A549 treated with AZD2906 at 1 μM for 4 hours (cell line): ENCODE measurements at places on chromosomes 4 and X. TPM values are rescaled to one million over a fixed set of nuclear protein-coding genes. Genes with fewer than 3 reads are reported as not detected.

Gene GPRASP2
- 4.7 to 8.5 TPM (median 5.7 TPM) in 5 replicates for total RNA-seq

Gene CXCL13
- not detected in 5 replicates for total RNA-seq

Gene HSFX2
- 0.13 to 0.18 TPM (median 0.15 TPM) in 4 of 5 replicates, not detected in the other for total RNA-seq

Gene MAP7D2
- 5.2 to 7.1 TPM (median 5.7 TPM) in 5 replicates for total RNA-seq

Gene C4orf51
- not detected in 5 replicates for total RNA-seq

Gene MTMR8
- 0.39 to 0.67 TPM (median 0.49 TPM) in 5 replicates for total RNA-seq

Gene HELT
- not detected in 5 replicates for total RNA-seq

Gene MAOB
- total RNA-seq = 0.11 to 0.29 TPM (median 0.14 TPM) in 5 replicates

Gene SATL1
- total RNA-seq = not detected in 5 replicates

Gene MAGEA6
- total RNA-seq = 9.8 to 13.1 TPM (median 12.2 TPM) in 5 replicates

Gene FGD1
- total RNA-seq = 5.1 to 7.0 TPM (median 5.9 TPM) in 5 replicates

Gene RPA4
- 0.22 to 0.32 TPM (median 0.24 TPM) in 5 replicates for total RNA-seq

Gene RBMX
- total RNA-seq = 202 to 261 TPM (median 209 TPM) in 5 replicates

Gene CCNI
- 54.7 to 68.7 TPM (median 63.0 TPM) in 5 replicates for total RNA-seq

Gene F8A3
- total RNA-seq = 0.56 to 1.3 TPM (median 1.0 TPM) in 5 replicates

Gene SCD5
- 5.8 to 6.7 TPM (median 6.5 TPM) in 5 replicates for total RNA-seq

Gene FNIP2
- total RNA-seq = 5.2 to 8.1 TPM (median 6.6 TPM) in 5 replicates

Gene CASK
- 19.3 to 21.9 TPM (median 20.7 TPM) in 5 replicates for total RNA-seq

Gene CEP44
- total RNA-seq = 3.9 to 5.5 TPM (median 5.1 TPM) in 5 replicates

Gene ARL9
- total RNA-seq = 0.06 to 0.07 TPM in 2 of 5 replicates, not detected in the others

Gene SLC7A11
- total RNA-seq = 16.1 to 20.9 TPM (median 16.8 TPM) in 5 replicates

Gene ARMCX2
- total RNA-seq = 0.06 to 0.08 TPM (median 0.08 TPM) in 3 of 5 replicates, not detected in the others

Gene GLRA2
- not detected in 5 replicates for total RNA-seq

Gene DMP1
- total RNA-seq = 0.05 TPM in 1 of 5 replicates, not detected in the others

Gene DCUN1D4
- 12.7 to 15.9 TPM (median 15.8 TPM) in 5 replicates for total RNA-seq

Gene PPBP
- total RNA-seq = 0.13 to 0.22 TPM in 2 of 5 replicates, not detected in the others

Gene RBMX2
- 25.6 to 32.8 TPM (median 27.1 TPM) in 5 replicates for total RNA-seq

Gene SRP72
- total RNA-seq = 41.7 to 56.1 TPM (median 46.6 TPM) in 5 replicates

Gene MUC7
- total RNA-seq = not detected in 5 replicates

Gene ARSJ
- 3.4 to 5.3 TPM (median 3.7 TPM) in 5 replicates for total RNA-seq

Gene RHOXF2B
- not detected in 5 replicates for total RNA-seq

Gene NCAPG
- total RNA-seq = 22.0 to 30.0 TPM (median 24.4 TPM) in 5 replicates

Gene NAT8L
- 10.2 to 13.8 TPM (median 13.1 TPM) in 5 replicates for total RNA-seq

Gene DCAF4L1
- 0.08 to 0.14 TPM (median 0.09 TPM) in 5 replicates for total RNA-seq

Gene SSX4B
- total RNA-seq = not detected in 5 replicates

Gene SAGE1
- total RNA-seq = 0.02 to 0.03 TPM (median 0.03 TPM) in 4 of 5 replicates, not detected in the other

Gene CRMP1
- 4.3 to 4.9 TPM (median 4.6 TPM) in 5 replicates for total RNA-seq

Gene CXCL10
- total RNA-seq = 0.06 to 0.21 TPM (median 0.07 TPM) in 4 of 5 replicates, not detected in the other

Gene IL2RG
- total RNA-seq = 0.11 to 0.39 TPM (median 0.24 TPM) in 5 replicates

Gene FAAH2
- 0.06 to 0.54 TPM (median 0.20 TPM) in 5 replicates for total RNA-seq

Gene KIT
- total RNA-seq = 0.01 to 0.02 TPM in 2 of 5 replicates, not detected in the others

Gene SMPX
- total RNA-seq = 0.08 TPM in 1 of 5 replicates, not detected in the others

Gene FAM241A
- total RNA-seq = 0.83 to 0.93 TPM (median 0.85 TPM) in 5 replicates

Gene PFKFB1
- 0.05 to 0.10 TPM (median 0.07 TPM) in 5 replicates for total RNA-seq

Gene AADAT
- 7.6 to 8.8 TPM (median 7.7 TPM) in 5 replicates for total RNA-seq

Gene ETFDH
- 3.4 to 5.2 TPM (median 4.7 TPM) in 5 replicates for total RNA-seq

Gene F11
- total RNA-seq = not detected in 5 replicates

Gene GYPA
- not detected in 5 replicates for total RNA-seq

Gene SMR3B
- total RNA-seq = not detected in 5 replicates

Gene MAP9
- 4.1 to 4.8 TPM (median 4.6 TPM) in 5 replicates for total RNA-seq

Gene SLC6A8
- total RNA-seq = 11.5 to 14.1 TPM (median 13.2 TPM) in 5 replicates

Gene IKBKG
- total RNA-seq = 36.1 to 45.9 TPM (median 43.1 TPM) in 5 replicates

Gene ATP10D
- 2.0 to 2.4 TPM (median 2.3 TPM) in 5 replicates for total RNA-seq

Gene BMP3
- total RNA-seq = not detected in 5 replicates

Gene STAP1
- not detected in 5 replicates for total RNA-seq

Gene ANTXR2
- total RNA-seq = 2.2 to 3.7 TPM (median 2.8 TPM) in 5 replicates

Gene RAP2C
- 21.5 to 51.7 TPM (median 26.8 TPM) in 5 replicates for total RNA-seq

Gene ABCD1
- 2.6 to 4.2 TPM (median 3.9 TPM) in 5 replicates for total RNA-seq
